ENCODE measurements at places on chromosomes 3 and 15. TPM values are rescaled to one million over a fixed set of nuclear protein-coding genes. Genes with fewer than 3 reads are reported as not detected.

ARNT2 gene
- total RNA-seq = 0.13 TPM

INSYN1 gene
- total RNA-seq = 0.51 TPM

CHMP2B gene
- total RNA-seq = 13.7 TPM

UCN2 gene
- total RNA-seq = not detected

PIF1 gene
- total RNA-seq = 9.0 TPM

PPP2R3A gene
- total RNA-seq = 4.5 TPM

EPHB3 gene
- 0.13 TPM for total RNA-seq

TMEM108 gene
- total RNA-seq = not detected

ASB14 gene
- total RNA-seq = not detected

APBA2 gene
- total RNA-seq = 22.7 TPM

CNTN4 gene
- not detected for total RNA-seq

HTR3E gene
- total RNA-seq = not detected

DNA sequence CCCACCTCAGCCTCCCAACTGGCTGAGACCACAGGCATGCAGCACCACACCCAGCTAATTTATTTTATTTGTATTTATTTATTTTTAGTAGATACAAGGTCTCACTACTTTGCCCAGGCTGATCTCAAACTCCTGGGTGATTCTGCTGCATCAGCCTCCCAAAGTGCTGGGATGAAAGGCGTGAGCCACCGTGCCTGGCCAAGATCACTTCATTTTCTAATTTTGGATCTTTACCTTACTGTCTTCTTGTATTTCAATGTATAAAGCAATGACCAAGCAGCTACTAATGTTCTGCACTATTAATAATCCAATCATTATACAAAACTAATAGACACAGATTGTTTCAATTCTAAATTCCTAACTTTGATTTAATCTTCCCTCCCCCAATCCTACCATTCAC is 56.2 kb downstream of the LRRFIP2 start:
- DNase-seq = no peak

DNA sequence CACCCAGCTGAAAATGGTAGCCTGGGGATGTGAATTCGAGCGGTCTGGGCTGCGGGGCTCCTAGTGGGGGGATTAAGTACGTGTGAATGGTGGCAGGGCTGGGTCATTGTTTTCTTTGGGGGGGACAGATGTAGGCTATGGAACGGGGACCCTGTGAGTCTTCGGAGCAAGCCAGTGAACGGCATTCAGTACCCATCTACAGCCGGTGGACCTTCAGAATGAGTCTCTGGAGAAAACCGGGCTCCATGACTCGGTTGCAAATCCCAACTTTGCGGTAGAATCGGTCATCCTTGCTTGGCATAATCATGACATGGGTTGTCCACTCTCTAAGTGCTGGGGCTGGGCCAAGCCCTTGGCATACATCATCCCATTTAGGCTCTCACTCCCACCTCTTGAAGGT is 7.2 kb upstream of the EOMES start:
- no peak for DNase-seq

DNA sequence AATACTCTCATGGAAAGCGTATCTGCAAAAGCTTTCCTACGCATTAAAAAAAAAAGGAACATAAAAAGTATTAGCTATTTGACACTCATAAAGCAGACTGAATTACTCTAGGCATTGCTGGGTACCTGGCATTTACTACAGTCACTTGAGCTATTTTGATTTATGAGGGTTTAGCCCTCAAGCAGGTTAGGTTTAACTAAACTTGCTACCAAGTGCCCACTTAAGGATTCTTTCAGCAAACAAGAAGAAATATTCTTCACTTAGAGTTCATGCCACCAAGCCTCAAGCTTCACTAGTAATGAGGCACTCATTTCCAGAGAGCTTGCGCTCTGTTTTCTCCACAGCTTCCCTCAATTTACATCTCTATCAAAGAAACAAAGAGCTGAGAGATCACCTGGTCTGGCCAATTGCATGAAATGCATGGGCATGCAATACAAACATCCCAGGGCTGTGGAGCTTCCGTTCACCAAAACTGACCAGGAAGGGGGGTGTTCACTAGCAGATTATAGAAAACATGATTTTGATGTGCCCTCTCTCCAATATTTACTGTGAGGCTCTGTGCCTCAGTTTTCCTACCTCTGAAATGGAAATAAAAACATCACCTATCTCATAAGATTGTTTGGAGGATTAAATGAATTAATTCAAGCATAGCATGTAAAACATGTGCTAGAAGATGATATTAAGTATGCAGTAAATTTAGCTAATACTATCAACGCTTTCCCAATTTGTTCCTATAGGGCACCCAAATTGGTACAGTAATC is 217.3 kb downstream of the RORA start:
- DNase-seq = no peak

GRCh38 chr3:169399068-169399467 is 264.4 kb downstream of the MECOM start:
- no peak for DNase-seq

DNA sequence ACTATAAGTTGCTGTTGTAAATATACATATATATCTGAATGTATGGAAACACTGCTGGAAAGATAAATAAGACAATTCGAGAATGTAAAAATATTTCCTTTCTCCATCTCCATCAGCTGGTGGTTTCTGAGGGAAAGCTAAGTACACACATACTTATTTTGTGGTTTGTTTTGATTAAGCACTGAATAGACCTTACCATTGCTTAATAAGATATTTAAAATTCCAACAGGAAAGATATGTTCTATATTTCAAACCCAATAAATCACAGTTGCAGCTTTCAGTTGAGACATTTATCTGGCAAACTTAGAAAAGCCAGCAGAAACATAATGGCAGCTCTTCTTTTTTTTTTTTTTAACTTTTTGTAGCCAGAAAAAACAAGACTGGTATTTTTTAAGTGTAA is 160.4 kb downstream of the VGLL3 start:
- DNase-seq = no peak

DNA sequence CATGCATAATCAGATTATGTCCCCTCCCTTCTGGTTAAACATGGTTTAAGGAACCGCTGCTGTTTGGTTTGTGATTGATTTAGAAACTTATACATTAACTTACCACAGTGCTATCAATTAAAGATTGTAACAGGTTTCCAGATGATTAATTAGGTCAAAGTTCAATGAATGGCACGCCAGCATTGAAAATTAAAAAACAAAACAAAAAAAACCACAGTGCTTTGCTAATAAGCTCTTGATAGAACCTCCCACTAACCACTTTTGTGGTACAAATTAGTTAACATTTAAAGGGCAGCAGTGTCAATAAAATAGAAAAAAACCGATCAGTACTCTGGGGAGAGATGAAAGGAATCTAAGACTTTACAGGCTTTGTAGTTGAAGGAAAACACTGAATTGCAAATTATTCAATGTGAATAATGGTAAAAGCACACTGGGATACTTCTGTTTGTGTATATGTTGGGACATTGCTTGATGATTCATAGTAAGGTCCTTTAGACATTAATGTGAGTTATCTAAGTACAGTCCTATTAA is 7.6 kb upstream of the C3orf38 start:
- no peak for DNase-seq

GRCh38 chr3:65761446-65762234 is 277.1 kb downstream of the MAGI1 start:
- DNase-seq = no peak

DNA sequence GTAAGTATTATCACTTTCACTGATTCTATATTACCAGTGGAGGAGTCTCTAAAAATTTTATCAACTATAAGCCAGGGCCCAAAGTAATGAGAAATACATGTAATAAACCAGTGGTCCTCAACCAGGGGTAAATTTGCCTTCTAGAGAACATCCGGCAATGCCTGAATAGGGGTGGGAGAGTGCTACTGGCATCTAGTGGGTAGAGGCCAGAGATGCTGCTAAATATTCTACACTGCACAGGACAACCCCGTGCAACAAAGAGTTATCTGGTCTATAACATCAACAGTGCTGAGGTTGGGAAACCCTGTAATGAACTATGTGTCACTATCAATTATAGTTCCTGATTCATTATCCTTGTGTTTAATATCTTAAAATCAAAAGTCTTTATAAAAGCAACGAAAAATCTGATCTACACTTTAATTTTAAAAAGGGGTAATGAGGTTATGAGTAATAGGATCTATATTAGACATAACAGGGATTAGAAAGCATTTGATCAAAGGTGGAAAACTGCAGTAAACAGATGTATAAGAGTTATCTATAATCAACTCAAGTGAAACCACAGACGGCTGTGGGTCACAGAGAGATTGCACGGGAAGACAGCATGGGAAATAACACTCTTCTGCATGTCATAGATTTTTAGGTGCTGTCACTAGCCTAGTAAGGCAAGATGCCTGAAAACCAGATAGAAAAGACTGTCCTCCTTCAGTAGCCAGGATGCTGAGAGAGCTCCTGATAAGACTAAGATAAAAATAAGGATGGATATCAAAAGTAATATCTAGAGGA is 2.0 kb downstream of the LYSMD2 start:
- DNase-seq = no peak

- DNase-seq = no peak
Measured at GRCh38 chr3:137766876-137767537, 2.9 kb downstream of the SOX14 start.

DNA sequence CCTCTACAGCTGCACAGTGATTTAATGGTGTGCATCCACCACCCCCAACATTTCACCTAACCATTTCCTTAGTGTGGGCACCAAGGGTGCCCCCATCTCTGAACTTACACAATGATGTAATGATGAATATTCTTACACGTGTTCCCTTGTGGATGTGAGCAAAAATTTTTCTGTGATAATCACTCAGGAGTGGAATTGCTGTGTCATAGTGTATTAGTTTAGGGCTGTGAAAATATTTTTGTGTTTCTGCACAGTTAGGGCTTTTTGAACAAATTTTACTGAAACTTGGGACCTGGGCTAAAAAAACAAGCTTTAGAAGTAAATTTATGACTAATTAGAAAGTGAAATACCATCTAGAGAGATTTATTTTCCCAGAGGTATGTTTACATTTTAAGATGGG is 134.5 kb upstream of the CCNL1 start:
- no peak for DNase-seq

GRCh38 chr15:100438570-100438969 is 90.2 kb downstream of the CERS3 start:
- DNase-seq = no peak

DNA sequence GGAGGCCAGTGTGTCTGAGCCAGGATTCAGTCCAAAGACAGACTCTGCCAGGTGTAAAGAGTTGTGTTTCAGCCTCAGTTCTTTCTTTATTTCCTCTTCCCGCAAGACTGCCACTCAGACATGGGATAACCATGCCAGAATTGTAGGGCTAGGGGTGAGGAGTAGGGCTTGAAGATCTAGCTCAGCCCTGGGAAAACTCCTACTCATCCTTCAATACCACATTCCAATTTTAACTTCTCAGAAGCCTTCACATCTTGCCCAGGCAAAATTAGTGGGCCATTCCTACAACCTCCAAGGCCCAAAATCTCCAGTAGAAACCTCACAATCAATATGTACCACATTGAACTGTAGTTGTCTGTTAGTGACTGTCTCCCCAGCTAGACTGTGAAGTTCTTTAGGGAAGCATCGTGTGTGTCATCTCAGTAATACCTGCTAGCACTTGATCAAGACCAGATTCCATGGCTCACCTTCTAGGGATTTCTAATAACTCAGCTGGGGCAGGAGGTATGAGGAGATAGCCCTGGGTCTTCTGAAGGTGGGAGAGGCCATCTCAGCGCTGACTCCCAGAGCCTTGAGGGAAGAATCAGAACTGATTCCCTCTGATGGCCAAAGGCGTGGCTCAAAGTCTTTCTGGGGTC is 19.7 kb downstream of the HRH1 start:
- DNase-seq = no peak

DNA sequence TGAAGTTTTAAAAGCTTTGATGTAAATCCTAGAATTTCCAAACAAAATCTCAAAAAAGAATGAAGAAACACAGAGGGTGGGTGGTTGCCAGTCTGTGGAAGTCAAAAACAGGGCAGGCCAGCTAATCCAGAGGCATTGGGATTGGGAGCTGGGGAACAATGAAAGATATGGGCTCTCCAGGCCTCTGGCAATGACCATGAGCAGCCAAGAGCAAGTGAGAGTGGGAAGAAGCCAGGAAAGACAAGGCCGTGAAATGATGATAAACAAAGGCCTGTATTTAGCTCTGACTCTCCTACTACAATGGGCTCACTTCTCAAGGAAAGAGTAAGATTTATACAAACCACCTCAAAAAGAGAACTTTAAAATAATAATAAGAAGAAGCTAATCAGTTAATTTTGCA is 248.5 kb downstream of the ZMAT3 start:
- DNase-seq = no peak

DNA sequence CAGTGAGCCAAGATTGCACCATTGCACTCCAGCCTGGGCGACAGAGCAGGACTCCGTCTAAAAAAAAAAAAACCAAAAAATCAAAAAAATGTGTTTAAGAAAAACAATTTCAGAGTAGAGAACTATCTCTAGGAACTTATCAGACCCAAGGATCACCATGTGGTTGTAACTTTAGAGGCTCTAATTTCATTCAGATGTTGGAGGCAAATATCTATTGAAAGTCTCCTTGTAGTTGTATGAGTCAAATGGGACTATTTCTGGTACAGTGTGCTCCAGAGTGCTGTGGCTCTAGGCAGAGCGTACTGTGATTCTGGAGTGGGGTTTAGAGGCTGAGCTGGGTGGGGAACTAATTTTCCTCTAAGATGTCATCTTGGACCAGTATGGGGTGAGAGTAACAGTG is 398.7 kb downstream of the SHQ1 start:
- no peak for DNase-seq

DNA sequence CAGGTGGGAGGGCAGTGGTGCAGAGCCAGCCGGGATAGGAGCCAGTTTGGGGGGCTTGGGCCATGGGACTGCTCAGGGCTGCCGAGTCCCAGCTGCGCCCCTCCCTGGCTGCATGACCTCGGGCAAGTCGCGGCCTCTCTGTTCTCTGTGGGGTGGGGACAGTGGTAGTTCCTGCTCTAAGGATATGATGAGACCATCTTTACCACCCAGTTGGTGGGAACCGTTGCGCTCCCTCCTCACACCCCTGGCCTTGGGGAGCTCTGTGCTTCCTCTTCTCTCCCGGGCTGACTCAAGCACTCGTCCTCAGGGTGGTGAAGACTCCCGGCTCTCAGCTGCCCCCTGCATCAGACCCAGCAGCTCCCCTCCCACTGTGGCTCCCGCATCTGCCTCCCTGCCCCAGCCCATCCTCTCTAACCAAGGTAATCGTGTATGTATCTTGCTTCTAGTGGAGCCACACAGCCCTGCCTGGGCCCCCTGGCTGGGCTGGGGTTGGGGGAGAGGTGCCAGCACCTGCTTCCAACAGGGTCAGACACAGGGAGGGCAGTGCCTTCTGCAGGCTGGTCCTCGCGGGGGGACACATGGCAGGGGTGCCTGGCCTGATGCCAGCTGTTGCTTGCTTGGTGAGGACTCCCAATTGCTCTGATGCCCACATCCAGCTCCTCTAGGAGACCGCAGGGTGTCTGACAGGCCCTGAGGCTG is 15.1 kb upstream of the STAB1 start:
- DNase-seq = no peak
